Adrenal gland (tissue), 19 donors: ENCODE measurements at places on chromosomes 2 and 18. TPM values are rescaled to one million over a fixed set of nuclear protein-coding genes. Genes with fewer than 3 reads are reported as not detected.

SERPINB12 gene
- not detected for total RNA-seq

ACOXL gene
- not detected for total RNA-seq

SIX2 gene
- total RNA-seq: 0.36 TPM

ANKRD30B gene
- total RNA-seq: not detected

CHRNG gene
- not detected for total RNA-seq

PLCD4 gene
- total RNA-seq: 1.3 TPM

GALNT13 gene
- 4.8 TPM for total RNA-seq

NETO1 gene
- not detected for total RNA-seq

SPATS2L gene
- total RNA-seq: 30.6 TPM

SERPINB7 gene
- not detected for total RNA-seq

SULT6B1 gene
- not detected for total RNA-seq

AMER3 gene
- 0.41 TPM for total RNA-seq

FBXO15 gene
- total RNA-seq: 0.93 TPM

TFCP2L1 gene
- total RNA-seq: 2.2 TPM
